ENCODE measurements at places on chromosomes 2 and 18. TPM values are rescaled to one million over a fixed set of nuclear protein-coding genes. Genes with fewer than 3 reads are reported as not detected.

TOGARAM2 gene
- 6.9 TPM for polyA plus RNA-seq

GRCh38 chr2:157849591-157849990 lies 26.5 kb downstream of the ACVR1 start:
- H3K36me3 ChIP-seq, result no peaks in the 10 kb centered on the region
- H3K4me3 ChIP-seq, result no peak overlapping the region
- no peak overlapping the region for H3K27ac ChIP-seq
- DNase-seq, result no peak
- no peaks in the 10 kb centered on the region for H3K4me1 ChIP-seq

DNA sequence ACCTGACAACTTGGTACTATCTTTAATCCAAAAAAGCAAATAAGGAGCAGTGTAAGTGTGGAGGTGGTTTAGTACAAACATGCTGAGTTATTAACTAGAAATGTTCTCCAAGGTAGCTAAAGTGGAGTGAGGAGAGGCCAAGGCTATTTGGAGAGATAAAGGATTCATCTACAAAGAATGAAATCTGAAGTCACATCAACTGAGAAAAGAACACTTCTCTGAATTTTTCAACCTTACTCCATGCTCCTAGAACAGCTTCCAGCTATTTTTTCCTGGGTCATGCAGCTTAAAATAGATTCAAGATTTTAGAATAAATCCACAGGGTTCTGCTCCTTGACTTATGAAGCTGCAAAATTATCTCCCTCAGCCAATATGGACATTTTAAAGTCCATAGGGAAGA lies 18.7 kb downstream of the IMMT start:
- no peaks in the 10 kb centered on the region for H3K27me3 ChIP-seq
- H3K4me1 ChIP-seq, result no peaks in the 10 kb centered on the region
- no peak for DNase-seq
- H3K4me3 ChIP-seq, result no peak overlapping the region

DNA sequence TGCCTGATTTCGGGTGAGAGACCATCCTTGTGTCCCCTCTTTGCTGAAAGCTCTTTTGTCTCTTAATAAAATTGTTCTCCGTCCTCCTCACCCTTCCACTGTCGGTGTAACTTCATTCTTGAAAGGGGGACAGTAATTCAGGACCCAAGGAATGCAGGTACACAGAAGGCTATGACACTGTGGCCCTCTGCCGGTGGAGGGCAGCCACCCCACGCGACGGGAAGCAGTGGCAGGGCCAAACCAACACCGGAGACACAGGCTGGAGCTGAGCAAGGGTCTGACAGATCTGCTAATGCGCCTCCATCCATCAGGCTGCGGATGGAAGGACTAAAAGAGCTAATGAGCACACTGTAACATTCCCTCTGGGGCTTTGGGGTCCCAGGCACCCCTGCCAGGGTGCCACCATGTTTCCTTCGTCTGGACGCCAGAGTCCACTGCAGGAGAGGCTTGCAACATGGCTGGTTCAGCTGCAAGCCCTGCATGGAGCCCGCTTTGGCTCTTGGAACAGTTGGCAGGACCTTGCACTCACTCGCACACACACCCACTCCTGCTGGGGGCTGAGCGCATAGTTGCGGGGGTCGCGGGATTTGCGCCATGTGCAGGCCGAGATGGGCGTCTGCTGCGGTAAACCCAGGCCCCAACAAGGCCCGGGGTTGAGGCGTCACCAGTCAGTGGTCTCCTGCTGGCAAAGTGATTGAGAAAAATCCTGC lies 544.1 kb upstream of the CDH7 start:
- H3K27me3 ChIP-seq, result no peaks in the 10 kb centered on the region
- DNase-seq, result no peak
- no peaks in the 10 kb centered on the region for H3K4me1 ChIP-seq
- no peak overlapping the region for H3K4me3 ChIP-seq
- H3K36me3 ChIP-seq, result no peaks in the 10 kb centered on the region

GRB14 gene
- polyA plus RNA-seq, result 66.1 TPM

DNA sequence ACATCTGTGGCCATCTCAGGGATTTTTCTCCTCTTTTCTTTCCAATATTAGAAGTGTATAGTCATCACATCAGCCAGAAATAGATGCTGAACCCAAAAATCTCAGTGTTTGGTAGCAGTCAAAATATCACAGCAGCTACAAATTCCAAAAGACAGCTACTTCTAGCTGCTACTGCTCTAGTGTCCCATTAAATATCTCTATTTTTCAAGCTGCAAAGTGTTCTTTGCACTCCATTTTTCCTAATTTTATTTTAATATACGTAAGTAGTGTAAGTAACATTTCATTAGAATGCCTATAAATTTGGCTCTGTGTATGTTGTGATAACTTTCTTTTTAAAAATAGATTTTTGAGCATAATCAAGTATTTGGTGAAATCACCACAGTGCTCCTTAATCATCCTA lies 967.3 kb downstream of the BCL11A start:
- no peaks in the 10 kb centered on the region for H3K27me3 ChIP-seq
- H3K36me3 ChIP-seq, result no peaks in the 10 kb centered on the region
- no peaks in the 10 kb centered on the region for H3K4me1 ChIP-seq
- no peak overlapping the region for H3K27ac ChIP-seq
- H3K4me3 ChIP-seq, result no peak overlapping the region

DNA sequence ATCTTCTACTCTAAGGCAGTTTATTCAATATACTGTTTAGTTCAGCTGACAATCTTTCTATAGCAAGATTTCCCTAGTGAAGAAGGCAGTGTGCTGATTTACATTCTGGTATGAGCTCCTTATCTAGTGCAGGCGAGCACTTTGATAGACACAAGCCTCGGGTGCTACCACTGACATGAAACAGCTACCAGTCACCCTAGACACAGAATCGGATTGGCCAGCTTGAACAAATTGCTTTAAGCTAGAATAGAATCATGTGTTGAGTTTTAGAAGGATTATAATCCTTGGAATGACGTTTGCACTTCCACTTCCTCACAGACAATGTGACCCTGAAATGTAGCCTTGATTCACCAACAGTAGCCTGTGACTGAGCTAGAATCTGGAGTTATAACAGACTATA lies 394.0 kb downstream of the EPHA4 start:
- DNase-seq, result no peak
- no peaks in the 10 kb centered on the region for H3K4me1 ChIP-seq
- H3K36me3 ChIP-seq, result no peaks in the 10 kb centered on the region
- no peak overlapping the region for H3K27ac ChIP-seq
- H3K27me3 ChIP-seq, result no peaks in the 10 kb centered on the region

Measured in left lung (tissue), 14 donors.